ENCODE measurements at places on chromosomes 13 and 19.

DNA sequence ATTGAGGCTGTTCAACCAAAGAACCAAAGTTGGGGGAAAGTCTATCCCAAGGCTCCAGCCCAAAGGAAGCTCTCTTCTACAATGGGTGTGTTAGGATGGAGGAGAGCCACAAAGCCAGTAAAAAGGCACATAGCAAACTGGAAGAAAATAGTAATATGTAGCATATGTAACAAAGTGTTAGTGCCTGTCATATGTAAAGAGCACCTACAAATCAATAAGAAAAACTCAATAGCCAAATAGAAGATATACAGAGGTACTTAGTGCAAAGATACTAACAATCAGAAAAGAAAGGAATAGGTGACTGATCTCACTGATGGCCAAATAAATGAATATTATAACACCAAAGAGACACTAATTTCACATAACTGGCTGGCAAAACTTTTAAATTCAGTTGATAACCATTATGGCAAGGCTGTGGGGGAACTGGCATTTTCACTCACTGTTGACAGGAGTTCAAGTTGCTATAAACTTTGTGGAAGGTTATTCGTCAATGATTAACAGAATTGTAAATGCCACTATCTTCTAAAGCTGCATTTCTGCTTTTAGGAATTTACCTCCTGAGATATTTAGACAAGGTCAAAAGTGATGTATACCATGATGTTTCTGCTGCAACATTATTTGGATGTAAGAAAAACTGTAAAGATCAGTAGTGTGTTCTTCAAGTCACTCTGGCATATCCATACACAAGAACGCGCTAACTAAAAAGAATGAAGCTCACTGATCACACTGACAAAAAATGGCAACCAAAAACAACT is 110.8 kb downstream of the GNG7 start:
- ATAC-seq = no peak

DNA sequence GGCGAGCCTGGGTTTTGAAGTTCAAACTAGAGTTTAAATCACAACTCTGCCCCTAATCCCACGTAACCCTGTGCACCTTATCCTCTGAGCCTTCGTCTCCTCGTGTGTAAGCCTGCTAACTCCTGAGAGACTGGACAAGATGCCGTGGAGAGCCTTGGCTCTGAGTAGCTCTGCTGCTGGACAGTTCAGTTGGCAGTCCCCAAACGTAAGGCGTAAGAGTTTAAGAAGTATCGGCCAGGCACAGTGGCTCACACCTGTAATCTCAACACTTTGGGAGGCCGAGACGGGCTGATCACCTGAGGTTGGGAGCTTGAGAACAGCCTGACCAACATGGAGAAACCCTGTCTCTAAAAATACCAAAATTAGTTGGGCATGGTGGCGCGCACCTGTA is 4.7 kb upstream of the CD79A start:
- ATAC-seq = peak; percentile 1

GRCh38 chr13:40564342-40565001 is 102.0 kb downstream of the FOXO1 start:
- peak; percentile 64 for ATAC-seq

GRCh38 chr13:101423872-101424271 is 7.6 kb upstream of the NALCN start:
- no peak for ATAC-seq

- ATAC-seq = no peak
Observed at GRCh38 chr13:46526100-46526735, 26.8 kb upstream of the LRCH1 start.

- peak; percentile 20 for ATAC-seq
Observed at GRCh38 chr19:18736415-18737336, 53.2 kb downstream of the CRTC1 start.

DNA sequence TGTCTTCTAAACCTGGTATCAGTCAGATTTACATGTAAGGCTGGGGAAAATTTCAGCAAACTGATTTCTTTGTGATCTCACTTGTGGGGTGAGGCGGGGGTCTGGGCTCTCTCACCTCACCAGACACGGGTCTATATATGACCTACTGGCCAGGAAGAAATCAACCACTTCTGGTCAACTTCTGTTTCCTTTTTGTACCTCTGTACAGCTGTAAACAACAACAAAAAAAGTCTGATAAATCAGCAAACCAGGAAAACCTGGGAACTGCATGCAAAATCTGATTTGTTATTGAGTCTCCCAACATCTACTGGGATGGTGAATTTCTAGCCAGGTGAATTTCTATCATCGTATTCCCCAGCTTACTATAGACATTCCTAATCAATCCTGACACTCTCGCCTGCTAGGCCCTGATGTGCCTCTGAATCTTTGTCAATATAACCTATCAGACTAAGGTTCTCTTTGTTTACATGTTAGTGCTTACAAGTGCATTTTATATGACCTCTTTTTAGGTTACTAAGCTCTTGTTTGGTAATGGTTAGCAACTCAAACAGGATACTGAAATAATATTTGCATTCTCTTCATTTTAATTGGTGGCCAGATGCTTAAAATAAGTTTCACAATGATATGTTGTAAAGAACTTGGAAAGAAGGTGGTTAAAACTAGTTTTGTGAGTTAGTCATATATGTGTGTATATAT is 77.7 kb downstream of the LRRC63 start:
- ATAC-seq = no peak

DNA sequence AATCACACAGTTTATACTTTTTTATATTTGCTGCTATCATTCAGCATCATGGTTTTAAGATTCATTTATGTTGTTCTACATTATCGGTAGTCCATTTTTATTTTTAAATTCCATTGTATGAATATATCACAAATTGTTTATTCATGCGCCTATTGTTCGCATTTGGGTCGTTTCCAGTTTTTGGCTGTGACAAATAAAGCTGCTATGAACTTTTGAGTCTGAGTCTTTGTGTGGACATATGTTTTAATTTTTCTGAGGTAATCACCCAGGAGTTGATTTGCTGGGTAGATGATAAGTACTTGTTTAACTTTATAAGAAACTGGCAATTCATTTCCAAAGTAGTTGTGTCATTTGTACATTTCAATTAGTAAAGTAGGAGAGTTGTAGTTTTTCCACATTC is 74.2 kb upstream of the CSNK1A1L start:
- no peak for ATAC-seq

DNA sequence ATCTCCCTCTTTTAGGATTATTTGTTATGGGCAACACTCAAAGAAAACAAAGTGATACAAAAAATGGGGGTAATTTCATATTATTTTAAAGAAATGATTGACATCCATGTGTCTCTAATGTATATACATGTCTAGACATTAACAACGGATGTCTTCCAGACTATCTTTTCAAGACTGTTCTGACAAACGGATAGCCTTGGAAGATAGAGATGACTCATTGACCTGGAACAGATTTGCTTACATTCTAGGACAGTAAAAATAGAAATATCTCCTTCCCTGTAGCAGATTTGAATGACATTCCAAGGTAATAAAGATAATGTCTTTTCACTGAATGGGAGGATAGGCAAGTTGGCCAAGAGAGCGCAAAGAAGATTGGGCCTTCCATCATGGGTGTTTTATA is 26.2 kb upstream of the SLITRK6 start:
- peak; percentile 71 for ATAC-seq

DNA sequence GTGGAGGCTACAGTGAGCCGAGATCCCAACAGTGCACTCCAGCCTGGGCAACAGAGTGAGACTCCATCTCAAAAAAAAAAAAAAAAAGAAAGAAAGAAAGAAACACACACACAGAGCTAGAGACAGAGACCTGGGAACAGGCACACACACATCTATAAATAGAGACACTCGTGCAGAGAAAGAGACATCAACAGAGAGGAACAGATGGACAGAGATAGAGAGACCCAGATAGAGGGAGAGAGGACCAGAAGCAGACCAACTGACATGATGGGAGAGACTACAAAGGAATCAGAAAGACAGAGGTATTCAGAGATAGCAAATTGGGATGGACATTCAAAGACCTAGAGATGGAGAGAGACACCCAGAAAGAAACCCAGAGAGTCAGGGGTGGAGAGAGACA is 2.1 kb upstream of the CA11 start:
- no peak for ATAC-seq

DNA sequence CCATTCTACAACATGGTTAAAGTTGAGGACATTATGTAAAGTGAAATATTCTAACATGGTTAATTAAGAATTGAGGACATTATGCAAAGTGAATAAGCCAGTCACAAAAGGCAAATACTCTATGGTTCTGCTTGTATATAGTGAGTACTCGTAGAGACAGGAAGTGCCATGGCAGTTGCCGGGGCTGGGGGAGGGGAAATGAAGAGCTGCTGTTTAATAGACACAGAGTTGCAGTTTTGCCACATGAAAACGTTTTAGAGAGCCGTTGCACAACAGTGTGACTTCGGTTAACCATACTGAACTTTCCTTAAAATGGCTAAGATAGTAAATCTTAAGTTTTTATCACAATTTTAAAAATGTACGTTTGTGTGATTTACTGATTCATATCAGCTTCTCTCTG is 176.9 kb downstream of the SHISA2 start:
- no peak for ATAC-seq

DNA sequence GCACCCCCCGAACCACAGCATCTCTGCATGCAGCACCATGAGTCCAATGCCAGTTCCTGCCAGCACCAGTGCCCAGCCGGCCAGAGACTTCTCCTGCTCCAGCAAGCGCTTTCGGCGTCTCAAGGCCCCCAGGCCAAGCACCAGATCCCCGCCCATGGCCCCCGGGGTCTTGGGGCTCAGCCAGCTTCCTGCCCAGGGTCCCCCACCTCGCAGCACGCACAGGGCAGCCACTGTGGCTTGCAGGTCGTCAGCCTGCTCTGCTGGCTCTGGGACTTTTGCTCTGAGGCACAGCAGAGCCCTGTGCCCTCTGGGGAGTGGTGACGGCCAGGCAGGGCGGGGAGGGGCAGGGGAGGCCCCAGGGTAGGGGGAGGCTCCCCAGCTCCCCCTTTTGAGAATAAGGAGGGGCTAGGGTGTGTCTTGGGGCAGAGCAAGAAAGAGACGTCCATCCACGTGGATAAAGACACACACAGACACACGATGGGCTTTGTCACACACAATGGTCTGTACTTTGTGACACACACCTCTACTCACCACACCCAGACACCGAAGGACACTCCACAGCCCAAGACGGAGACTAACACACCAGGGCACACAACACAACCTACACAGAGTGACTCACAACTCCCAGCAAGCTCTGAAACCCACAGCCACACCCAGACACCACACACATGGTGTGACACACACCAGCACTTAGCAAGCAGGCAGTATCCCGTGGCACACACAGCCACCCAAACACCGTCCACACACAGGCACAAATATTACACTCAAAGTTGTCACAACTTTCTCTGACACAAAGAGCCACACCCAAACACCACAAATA is at the start of gene KCNN4:
Gene KCNN4, minus strand, starts transcription at position 268 of the 820 bp plus-strand sequence. Its CDS starts 112 bp downstream, at position 156.
- ATAC-seq = peak; percentile 36

DNA sequence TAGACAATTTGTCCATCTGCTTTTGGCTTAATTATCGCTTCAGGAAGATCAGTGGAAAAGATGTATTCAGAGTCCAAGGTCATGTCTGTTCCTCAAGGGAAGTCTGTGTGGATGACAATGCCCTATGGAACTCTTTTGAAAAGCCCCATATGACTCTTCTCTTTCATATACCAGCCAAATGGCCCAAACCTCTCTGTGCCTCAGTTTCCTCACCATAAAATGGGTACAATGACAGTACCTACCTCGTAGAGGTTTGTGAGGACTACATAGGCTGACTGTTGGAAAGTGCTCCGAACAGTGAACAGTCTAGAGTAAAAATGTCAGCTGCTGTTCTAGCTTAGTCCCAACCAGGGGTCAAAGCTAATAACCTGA is 104.6 kb downstream of the COL4A2 start:
- ATAC-seq = peak; percentile 7

GRCh38 chr13:44142540-44142867 is 231.1 kb upstream of the SERP2 start:
- ATAC-seq = peak; percentile 11

GRCh38 chr13:105033999-105034398 is 1501.5 kb downstream of the EFNB2 start:
- no peak for ATAC-seq

GRCh38 chr19:32465176-32465575 is 59.6 kb downstream of the DPY19L3 start:
- ATAC-seq = no peak

- ATAC-seq = no peak
Observed at GRCh38 chr19:31436121-31436776, 87.0 kb upstream of the TSHZ3 start.
